Activated T-helper 1 cell treated with anti-CD3 and anti-CD28 coated beads, Interleukin-12 subunit alpha, Interleukin-12 subunit beta, Interleukin-2, Interleukin-4 antibody, amounts not matched to agents 30 ng/mL and 10 ng/mL and 1 ng/mL, durations not matched to agents 14 hours and 24 hours and 36 hours (primary cell): ENCODE measurements at places on chromosomes 13 and 19. TPM values are rescaled to one million over a fixed set of nuclear protein-coding genes. Genes with fewer than 3 reads are reported as not detected.

- DNase-seq: no peak
Measured at GRCh38 chr13:110307767-110308655, 927 bp downstream of the COL4A2 start.

- no peak for DNase-seq
Measured at GRCh38 chr13:30976025-30976424, 43.6 kb downstream of the TEX26 start.

- DNase-seq: no peak
Measured at GRCh38 chr19:46297700-46298478, 1.0 kb downstream of the HIF3A start.

- no peak for DNase-seq
Measured at GRCh38 chr19:46471116-46471733, at the start of gene PNMA8A. Gene PNMA8A, minus strand, starts transcription at chr19:46471563. Its CDS starts 528 bp downstream, at chr19:46471035.

- no peak for DNase-seq
Measured at GRCh38 chr13:98989469-98990235, 11.8 kb upstream of the DOCK9 start.

DNA sequence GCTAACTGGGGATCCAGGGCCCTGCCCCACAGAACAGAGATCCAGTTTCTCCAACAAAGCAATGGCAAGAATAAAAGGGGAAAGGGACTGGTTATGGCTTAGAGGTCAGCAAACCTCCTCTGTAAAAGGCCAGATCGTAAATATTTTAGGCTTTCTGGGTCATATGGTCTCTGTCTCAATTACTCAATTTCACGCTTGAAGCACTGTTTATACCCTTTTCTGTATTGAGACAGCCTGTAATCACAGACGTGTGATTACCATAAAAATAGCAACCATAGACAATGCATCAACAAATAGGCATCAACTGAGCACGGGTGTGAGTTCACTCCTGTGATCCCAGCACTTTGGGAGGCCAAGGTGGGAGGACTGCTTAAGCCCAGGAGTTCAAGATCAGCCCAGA is 9.3 kb downstream of the RAB3D start:
- no peak for DNase-seq

GRCh38 chr19:5114727-5115126 is 145.8 kb downstream of the KDM4B start:
- DNase-seq: no peak

FCAR gene
- not detected in 2 replicates for total RNA-seq

GRCh38 chr13:87426742-87427141 is 244.4 kb upstream of the SLITRK5 start:
- no peak for DNase-seq

IZUMO2 gene
- not detected in 2 replicates for total RNA-seq

DNA sequence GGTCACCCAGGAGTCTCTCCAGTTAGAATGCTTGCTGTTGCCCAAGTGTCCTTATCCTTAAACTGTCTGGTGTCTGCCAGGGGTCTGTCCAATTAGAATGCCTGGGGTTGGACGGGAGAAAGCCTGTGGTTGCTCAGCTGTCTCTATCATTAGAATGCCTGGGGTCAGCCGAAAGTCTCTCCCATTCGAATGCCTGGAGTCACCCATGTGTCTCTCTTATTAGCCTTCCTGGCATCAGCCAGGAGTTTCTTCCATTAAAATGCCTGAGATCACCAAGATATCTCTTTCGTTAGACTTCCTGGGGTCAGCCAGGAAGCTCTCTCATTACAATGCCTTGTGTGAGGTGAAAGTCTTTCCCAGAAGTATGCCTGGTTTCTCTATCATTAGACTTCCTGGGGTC is 1521.0 kb downstream of the UQCRFS1 start:
- DNase-seq: no peak

DNA sequence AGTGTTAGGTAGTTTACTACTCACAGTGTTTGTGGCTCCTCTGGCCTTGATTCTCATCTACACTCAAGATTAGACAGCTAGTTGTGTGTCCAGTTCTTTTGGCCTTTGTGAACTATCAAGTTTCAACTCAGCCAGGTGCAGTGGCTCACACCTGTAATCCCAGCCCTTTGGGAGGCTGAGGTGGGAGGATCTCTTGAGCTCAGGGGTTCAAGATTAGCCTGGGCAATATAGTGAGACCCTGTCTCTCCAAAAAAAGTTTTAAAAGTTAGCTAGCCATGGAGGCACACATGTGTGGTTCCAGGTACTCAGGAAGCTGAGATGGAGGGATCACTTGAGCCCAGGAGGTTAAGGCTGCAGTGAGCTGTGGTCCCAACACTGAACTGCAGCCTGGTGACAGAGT is 16.1 kb downstream of the ZNF226 start:
- no peak for DNase-seq
